ENCODE measurements at places on chromosomes 7 and 10. TPM values are rescaled to one million over a fixed set of nuclear protein-coding genes. Genes with fewer than 3 reads are reported as not detected.

GRCh38 chr10:3239066-3239919 is 66.7 kb upstream of the PITRM1 start:
- DNase-seq, result peak; percentile 87

The TAS2R3 gene
- total RNA-seq, result 0.89 TPM

The ERVW-1 gene
- not detected for total RNA-seq

GRCh38 chr7:104978460-104978859 is 35.5 kb upstream of the KMT2E start:
- peak; percentile 70 for DNase-seq

The TMEM196 gene
- not detected for total RNA-seq

The CCNJ gene
- 19.5 TPM for total RNA-seq

- DNase-seq, result no peak
These were observed 11.8 kb upstream of the RRP12 start for GRCh38 chr10:97412891-97413304.

The PRPS1L1 gene
- total RNA-seq, result not detected

- no peak for DNase-seq
These were observed 183.0 kb downstream of the DNAJB6 start for GRCh38 chr7:157519798-157520244.
